ENCODE measurements at places on chromosomes 12 and 14.
A peak's percentile ranks its signal among the peaks of the same experiment; 100 is the strongest.

GRCh38 chr12:79409562-79409961 is 281.2 kb downstream of the PAWR start:
- no peak for DNase-seq

GRCh38 chr14:89137526-89138163 is 279.4 kb downstream of the FOXN3 start:
- DNase-seq = peak; percentile 30

DNA sequence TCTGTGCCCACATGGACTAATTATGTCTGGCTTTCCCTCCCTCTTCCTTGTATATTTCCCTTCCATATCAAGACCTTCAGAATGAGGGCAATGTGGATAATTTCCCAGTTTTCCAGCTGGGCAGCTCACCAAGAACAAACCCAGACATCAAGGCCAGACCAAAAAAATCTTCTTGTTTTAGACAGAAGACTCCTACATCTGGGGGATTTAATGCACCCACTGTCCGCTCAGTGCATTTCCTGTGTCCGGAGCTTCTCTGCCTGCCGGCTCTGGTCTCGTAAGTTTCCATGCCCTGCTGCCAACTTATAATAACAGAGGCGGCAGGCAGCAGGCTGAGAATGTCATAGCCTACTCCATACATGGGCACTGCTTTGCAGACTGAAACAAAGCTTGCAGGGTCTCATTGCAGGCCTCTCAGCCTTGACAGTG is 207.2 kb upstream of the BCL2L14 start:
- no peak for DNase-seq

DNA sequence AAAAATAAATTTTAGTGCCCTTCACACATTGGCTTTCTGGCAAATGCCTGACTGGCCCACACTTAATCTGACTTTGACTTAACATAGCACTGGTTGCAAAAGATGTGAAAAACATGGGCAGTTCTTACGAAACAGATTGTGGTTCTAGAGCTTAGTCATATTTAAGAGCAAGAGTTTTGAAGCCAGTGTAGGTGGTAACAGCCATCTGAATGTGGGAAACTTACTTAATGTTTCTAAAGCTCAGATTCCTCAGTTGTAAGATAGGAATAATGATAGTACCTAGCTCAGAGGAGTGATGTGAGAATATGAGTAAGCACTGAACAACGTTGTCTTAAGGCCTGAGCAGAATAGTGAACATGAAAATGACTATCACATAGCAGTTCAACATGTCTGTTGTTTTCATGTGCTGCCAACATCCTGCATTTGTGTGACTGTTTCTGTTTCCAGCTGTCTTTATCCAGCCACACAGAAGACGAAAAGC is 262.7 kb downstream of the SYT1 start:
- no peak for DNase-seq

GRCh38 chr12:25843976-25844375 is 114.5 kb upstream of the RASSF8 start:
- no peak for DNase-seq

- no peak for DNase-seq
Measured at GRCh38 chr12:96007729-96008128, 11.6 kb upstream of the HAL start.

GRCh38 chr12:122929812-122930211 is 33.9 kb upstream of the VPS37B start:
- DNase-seq = no peak

DNA sequence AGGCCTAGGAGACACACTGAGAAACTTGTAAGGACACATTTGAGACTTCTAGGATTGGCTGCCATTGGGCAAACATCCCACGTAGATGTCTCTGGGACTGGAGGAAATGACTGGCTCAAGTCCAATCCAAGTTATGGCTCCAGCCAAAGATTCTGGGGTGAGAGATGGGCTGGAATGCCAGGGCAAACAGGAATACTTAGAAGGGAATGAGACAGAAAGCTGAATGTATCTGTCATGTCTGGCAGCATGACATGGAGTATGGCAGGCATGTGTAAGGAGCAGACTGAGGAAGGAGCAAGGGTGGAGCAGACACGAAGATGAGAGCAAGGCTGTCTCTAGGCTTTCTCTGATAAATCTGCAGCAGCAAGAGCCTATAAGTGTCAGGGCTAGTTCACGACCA is 209.2 kb downstream of the PHLDA1 start:
- DNase-seq = no peak

Measured in CD4-positive, alpha-beta T cell treated with Interferon gamma for 1 hour (primary cell).